Left ventricle myocardium inferior (tissue), 1 donor: ENCODE measurements at places on chromosomes 1 and 21. TPM values are rescaled to one million over a fixed set of nuclear protein-coding genes. Genes with fewer than 3 reads are reported as not detected.

AUNIP gene
- total RNA-seq = not detected

AHDC1 gene
- 40.1 TPM for total RNA-seq

TTLL7 gene
- total RNA-seq = 7.8 TPM

RYR2 gene
- total RNA-seq = 783 TPM

TNFSF4 gene
- total RNA-seq = 0.44 TPM

AVPR1B gene
- not detected for total RNA-seq

RASSF5 gene
- total RNA-seq = 7.8 TPM

AHCYL1 gene
- total RNA-seq = 45.2 TPM

SPRR2A gene
- total RNA-seq = not detected

SHCBP1L gene
- not detected for total RNA-seq

AADACL3 gene
- total RNA-seq = not detected

ATF6 gene
- 13.0 TPM for total RNA-seq

EIF2D gene
- total RNA-seq = 29.2 TPM

CELA2A gene
- not detected for total RNA-seq

PLA2G2C gene
- total RNA-seq = not detected

LAMTOR5 gene
- 266 TPM for total RNA-seq

NUP133 gene
- 31.3 TPM for total RNA-seq

RNU1-1 gene
- total RNA-seq = 6,072 TPM

CYP4Z1 gene
- 0.71 TPM for total RNA-seq

PRSS38 gene
- not detected for total RNA-seq

SYTL1 gene
- 1.1 TPM for total RNA-seq

CBR3 gene
- 2.0 TPM for total RNA-seq

SLC6A9 gene
- total RNA-seq = 1.2 TPM

HLCS gene
- total RNA-seq = 5.3 TPM

CR1 gene
- 2.0 TPM for total RNA-seq
